Chondrocyte (in vitro differentiated cells): ENCODE measurements at places on chromosomes 1 and 21.

- DNase-seq = no peak
Measured at GRCh38 chr1:185914089-185914488, 179.9 kb downstream of the HMCN1 start.

DNA sequence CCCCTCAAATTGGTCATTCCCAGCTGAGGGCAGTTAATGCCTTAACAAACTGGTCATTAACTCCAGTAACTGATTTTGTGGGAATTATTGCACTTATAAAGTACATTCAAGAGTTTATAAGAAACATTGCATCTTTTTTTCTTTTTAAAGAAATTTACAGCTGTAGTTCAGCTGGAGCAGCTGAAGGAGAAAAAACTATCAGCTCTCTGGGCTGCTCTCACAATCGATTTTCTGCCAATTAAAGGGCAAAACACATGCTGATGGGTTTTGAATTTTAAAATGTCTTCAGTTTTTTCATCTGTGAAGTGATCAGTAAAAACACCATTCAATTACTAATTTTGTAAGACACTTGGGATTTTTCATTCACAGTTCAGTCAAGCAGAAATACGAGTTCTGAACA, 74.7 kb downstream of the KIFAP3 start:
- no peak for DNase-seq

DNA sequence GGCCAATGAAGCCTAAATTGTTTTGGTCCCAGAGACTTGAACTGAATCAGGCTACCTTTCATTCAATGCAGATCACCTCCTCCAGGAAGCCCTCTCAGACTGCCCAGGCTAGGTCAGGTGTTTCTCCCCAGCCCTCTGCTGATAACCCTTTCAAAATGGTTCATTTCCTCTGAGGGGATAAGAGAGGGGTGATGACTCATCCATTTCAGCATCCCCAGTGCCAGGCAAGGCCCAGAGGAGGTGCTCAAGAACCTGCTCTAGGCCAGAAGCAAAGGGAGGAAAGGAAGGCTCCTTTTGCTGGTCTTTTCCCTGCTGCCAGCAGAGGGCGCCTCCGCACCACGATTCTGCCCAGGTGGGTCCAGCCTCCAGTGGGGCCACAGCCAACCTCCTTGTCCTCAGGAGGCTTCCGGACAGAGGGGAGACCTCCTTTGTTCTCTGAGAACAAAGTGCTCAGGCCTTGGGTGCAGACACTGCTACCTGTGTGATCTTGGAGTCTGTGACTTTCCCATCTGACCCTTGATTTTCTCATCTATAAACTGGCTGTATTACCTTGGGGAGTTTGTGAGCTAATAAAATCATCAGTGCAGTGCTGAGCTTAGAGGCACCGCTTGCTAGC, 45.3 kb upstream of the ARHGEF10L start:
- no peak for DNase-seq

DNA sequence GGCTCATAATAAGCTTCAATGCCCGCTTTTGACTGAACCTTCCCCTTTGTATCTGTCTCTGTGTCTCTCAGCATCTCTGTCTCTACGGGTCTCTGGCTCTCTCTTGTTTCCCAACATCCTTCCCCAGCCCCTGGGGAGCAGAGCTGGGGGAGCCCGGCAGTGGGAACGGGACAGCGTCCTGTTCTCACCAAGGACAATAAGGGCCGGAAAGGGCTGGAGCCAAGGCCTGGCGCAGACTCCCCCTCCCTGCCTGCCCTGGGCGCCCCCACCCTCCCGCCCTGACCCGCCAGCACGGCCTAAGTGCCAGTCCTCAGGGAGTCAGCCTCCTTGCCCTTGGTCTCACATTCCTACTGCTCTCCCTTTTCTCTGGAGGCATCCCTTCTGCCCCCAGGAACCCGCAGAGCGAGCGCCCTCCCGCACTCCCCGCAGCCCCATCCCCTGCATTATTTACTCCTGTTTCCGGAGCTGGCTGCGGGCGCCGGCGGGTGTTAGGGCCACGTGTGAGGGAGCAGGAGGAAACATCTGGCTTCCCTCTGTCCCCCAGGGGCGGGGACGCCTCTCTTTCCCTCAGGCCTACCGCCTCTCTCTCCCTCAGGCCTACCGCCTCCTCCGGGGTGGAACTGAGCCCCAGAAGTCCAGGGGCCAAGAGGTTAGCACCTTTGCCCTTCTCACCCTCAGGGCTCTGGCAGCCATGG, 6.5 kb downstream of the KRTCAP2 start:
- no peak for DNase-seq

DNA sequence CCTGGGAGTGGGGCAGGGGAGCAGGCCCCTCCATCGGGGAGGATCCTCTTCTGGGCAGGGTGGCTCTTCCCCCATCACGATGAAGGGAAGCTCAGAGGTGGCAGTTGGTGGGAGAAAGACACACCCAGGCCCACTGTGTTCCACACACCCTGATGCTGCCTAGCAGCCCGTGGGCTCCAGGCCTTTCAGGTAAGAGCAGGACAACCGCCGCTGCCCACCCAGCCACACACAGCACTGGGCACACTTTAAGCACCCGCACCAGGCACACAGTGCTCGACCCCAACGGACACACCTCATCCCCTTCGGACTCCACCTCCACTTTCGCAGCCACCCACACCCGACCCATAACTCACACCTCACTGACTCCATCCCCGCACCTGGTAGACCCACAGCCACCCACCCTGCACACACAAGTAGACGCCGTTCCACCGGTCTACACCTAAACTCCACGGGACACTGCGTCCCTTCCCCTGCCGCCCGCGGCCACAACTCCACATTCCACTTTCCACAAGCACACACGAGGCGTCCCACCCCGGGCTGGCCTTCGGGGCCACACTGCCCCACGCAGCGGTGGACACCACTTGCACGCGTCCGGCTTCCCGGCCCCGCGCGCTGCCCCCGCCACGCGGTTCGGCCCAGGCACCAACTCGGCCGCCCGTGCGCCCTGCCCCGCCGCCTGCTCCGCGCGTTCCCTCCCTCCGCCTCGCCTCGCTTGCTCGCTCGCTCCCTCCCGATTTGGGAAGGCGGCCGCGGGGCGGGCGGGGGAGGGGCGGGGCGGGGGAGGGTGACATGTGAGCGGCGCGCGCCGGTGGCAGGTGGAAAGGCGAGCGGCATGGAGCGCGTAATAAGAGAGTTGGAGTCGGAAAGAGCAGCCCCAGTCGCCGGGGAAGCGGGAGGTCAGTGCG, at the start of gene KCNQ4:
KCNQ4 (plus strand) TSS at position 787 of the 905 bp plus-strand sequence. CDS start 307 bp downstream, outside the sequence.
- DNase-seq = peak; percentile 76

DNA sequence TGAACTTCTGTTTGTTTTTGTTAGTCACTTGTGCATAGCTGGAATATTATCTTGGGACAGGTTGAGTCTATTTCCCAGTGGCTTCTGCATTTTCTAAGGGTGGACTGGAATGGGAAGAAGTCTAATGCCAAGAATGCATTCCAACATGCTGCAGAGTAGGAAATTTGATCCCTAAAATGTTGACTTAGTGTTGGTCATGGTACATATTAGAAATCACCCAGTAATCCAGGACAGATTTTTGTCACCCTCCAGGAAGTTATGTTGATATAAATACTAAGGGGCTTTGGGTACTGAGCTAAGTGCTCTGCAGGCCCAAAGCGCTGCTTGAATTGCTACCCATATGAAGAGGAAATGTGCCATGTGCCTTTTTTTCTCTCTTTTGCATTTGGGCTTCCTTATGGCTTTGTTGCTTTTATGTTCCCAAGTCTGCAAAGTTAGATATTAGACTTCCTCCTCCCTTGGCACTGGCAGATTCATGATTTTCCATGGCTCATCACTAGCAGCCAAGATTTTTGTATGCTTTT, 10.0 kb downstream of the ARID1A start:
- DNase-seq = no peak

DNA sequence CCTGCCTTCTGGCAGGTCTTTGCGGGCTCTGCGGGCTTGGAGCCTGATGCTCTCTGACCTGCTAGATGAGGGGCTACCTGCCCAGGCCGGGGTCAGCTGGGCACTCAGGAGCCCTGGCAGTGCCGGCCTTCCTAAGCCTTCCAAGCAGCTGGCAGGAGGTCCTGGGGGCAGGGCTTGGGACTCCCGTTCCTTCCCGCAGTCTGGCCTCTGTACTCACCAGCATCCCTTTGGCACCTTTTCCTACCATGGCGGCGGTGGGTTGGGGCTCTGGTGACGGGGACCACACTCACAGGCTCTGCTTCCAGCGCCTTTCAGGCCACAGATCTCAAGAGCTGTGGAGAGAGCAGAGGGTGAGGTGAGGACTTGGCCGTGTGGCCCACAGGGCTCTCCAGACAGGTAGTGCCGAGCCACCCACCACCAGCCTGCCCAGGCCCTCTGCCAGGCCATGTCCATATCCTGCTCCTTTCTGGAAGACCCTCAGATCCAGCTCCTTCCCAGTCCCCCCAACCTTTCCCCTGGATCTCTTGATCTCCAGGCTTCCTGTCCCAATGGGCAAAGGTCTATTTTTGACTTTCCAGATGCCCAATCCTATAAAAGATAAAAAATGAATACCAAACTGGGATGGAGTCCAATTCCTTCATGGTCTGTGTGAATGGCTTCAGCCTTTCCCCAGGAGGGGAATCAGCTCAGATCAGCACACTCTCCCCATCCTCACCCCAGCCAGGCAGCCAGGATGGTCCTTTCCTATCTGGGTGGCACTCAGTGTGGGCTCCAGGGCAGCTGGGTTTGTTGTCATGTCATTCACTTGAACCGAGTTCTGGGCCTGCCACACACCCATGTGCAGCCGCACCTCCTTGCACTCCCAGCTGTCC, 7.0 kb downstream of the SLC6A9 start:
- no peak for DNase-seq

GRCh38 chr1:109185990-109186732, 27.6 kb upstream of the SARS1 start:
- no peak for DNase-seq

- DNase-seq = no peak
Measured at GRCh38 chr21:42396799-42397745, 1.2 kb upstream of the TMPRSS3 start.

DNA sequence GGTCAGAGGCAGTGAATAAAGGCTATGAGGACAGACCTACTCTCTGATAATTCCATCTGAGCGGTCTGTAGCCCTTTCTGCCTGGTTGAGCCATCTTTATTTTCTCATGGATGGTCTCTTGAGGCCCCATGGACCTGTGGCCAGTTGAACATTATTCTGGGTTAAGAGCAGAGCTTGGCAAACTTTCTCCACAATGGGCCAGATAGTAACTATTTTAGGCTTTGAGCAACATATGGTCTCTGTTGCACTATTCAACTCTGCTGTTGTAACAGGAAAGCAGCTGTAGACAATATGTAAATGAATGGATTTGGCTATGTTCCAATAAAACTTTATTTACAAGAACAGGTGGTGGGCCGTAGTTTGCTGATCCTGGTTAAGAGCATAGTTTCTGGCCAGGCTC, 62.7 kb downstream of the KAZN start:
- no peak for DNase-seq

GRCh38 chr1:234533975-234534876, 55.2 kb upstream of the TARBP1 start:
- no peak for DNase-seq

DNA sequence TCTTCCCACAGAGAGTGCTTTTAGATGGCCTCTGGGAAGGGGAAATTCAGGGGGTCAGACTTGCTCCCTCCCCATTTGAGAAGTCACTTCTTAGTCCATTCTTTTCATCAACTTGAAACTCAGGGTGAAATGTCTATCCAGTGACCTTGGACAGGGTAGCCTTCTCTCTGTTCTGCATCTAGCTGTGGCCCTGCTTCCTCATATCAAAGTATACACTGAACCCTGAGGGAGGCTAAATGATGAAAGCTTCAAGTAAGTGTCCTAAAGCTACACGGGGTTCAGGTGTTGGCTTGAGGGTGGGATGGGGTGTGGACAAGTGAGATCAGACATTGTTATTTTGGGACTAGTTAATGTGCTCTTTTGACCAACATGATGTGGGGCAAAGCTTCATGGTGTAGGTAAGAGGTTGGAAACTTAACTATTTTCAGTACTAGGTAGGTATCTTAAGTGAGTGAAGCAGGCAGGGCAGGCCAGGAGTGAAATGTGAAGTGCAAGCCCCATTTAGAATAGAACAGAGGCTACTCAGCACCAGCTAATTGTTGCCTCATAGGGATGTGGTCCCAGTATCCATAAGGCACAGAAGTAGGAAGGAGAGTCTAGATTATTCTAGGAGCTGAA, 41.0 kb downstream of the SLAMF6 start:
- DNase-seq = no peak

DNA sequence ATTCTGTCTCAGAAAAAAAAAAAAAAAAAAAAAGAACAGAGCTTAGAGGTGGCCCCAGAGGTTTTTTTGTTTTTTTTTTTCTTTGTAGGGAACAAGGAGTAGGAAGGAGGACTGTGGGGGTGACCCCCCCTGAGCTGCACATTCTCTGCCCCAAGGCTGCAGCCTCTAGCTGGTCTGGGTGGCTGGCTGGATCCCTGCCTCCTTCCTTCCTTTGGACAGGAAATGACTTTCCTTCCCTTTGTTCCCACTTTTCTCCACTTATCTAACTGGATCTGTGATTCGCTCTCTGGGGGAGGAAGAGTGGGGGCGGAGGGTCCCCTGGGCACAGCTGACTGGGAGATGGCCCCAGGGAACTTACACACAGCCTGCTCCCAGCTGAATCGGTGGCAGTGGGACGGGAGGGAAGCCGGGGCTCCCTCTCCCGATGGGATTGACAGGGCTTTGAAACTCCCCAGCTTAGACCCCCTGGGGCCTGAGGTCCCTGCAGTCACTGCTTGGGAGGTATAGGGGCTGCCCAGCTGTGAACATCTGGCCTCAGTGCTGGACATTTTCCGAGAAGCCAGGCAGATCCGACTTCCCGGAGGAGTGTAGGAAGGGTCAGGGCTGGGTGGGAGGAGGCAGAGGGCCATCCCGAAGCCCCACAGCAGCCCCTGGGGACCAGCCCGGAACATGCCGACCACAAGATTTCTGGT, 2.1 kb downstream of the FBLIM1 start:
- no peak for DNase-seq

GRCh38 chr21:15208786-15209185, 144.0 kb upstream of the NRIP1 start:
- DNase-seq = no peak

- peak; percentile 90 for DNase-seq
Measured at GRCh38 chr1:27726173-27727044, 648 bp downstream of the FAM76A start.

- no peak for DNase-seq
Measured at GRCh38 chr1:68442822-68443556, 6.8 kb downstream of the RPE65 start.

DNA sequence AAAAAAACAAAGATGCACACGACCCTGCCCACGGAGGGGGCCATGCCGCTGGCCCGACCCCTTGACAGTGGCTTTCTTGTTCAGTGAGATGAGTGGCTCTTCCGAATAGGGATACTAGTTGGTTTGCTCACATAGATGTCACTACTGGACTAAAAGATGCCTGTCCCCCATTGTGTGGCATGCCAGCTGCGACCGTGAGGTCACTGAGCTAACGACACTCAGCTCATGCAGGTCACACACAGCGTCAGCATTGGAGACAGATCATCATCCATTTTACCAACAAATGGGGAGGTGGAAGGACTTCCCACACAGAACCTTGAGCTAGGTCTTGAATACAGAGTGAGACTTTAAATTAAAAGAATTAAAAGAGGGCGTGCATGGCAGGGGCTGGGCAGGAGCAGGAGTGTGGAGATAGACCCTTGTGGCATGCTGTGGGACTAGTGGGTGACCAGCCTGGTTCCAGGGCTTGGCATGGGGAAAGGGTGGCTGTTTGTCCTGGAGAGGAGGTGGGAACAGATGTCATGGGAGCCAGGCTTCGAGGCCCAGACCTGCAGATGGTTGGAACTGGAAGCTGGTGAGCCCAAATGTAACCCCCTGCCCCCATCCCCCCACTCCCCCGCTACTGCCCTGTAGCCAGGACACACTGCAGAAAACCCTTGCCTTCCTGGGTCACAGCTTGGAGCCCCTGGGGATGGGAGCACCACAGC, 12.4 kb downstream of the SLC1A7 start:
- no peak for DNase-seq
